ENCODE measurements at places on chromosomes 16 and 17.

DNA sequence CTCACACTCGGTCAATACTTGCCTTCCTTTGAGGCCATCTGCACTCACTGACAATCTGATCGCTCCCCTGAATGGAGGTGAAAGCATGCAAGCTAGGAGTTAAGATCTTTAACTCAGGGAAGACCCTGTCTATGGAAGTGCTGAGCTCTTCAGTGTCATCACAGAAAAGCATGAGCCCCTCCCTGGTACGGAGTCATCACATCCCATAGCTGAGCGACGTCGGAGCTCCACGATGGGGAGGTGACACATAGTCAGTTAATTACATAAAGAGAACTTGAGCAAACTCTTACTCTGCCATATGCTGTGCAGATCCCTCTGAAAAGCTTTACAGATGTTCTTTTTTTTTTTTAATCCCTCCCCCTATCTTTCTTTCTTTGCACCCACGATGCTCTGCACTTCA, 463.2 kb downstream of the WWOX start:
- no peak for DNase-seq

DNA sequence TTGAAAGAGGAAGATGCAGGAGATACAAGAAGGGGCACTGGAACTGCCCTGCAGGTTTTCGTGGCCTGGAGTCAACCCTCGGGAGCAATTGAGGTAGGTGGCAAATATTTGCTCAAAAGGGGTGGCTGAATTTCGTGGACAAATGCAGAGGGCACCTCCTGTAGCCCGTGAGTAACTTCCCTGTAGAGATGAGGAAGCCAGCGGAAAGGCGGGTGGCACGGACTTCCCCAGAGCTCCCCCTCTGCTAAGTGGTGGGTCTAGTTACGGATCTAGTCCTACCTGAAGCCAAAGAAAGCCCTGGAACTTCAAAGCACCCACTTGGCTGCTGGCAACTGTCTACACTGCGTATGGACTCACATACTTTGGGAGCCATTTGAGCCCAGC, 1.0 kb upstream of the ATP2C2 start:
- DNase-seq: no peak

DNA sequence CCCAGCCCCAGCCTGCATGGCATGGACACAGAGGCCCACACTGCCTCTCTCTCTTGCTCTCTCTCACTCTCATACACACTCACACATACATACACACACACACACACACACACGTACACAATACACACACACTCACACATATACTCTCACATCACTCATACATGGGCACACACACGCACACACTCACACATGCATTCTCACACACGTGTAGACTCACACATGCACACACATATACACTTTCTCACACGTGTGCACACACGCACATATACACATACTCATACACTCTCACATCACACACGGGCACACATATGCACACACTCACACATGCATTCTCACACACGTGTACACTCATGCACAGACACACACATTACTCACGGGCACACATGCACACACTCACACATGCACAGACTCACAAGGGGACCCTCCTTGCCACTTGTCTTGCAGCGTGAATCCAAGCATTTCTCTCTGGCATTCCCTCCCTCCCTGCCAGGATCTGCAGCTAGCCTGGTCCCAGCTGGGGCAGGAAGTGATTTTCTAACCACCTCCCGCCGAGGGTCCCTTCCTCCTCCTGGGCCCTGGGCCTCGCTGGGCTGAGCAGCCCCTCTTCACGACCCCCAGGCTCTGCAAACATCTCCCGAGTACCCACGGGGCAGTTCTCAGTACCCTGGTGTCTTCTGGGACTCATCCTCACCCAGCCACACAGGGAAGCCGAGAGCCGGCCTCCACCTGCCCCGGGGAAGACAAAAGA, 37.5 kb downstream of the IL21R start:
- no peak for DNase-seq

DNA sequence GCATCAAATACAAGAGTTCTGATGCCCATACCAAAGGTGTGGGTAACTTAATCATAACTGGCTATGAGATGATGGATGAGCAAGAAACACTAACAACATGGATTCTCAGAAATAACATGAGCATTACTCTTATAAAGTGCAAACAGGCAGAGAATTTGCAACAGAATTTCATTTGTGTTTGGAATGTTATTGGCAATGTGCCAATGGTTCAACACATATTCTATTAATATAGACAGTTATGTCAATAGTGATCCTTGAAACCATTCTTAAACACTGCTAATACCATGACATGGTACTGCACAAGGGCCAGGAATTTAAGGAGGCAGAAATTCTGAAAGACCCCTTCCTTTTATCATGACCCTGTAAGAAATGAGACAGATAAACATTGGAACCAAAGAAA, 217.1 kb upstream of the WSB1 start:
- DNase-seq: no peak

Measured in central memory CD4-positive, alpha-beta T cell (primary cell).